ENCODE measurements at places on chromosomes 12 and 14.

DNA sequence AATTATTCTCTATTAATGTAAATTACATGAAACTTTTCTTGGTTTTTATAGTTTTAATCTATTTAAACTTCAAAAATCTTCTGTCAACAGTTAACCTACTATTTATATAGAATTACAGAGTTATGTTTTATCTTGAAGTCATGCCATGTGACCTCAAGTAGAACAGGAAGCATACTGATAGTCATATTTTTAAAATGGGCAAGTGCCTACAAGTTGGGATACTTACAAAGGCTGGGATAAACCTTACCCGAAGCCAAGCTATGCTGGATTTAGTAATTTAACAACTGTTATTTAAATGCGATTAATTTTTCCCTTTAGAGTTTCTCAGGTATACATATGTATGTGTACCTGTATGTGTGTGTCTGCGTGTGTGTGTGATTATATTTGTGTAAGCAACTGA is 266.9 kb downstream of the RASSF9 start:
- DNase-seq: no peak

DNA sequence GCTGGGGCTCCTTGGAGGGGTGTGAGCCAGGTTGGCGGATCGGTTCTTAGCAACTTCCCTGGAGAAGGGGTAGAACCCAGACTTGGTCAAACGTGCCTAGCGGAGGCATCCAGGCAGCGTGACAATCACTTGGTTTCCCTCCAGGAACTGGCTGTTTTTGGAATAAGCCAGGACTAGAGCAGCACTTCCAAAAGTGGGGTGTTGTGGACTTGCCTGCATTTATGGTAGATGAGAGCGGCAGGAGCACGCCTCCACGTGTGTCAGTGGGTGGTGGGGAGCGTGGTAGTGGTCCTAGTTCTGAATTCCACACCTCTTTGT is 2.8 kb downstream of the PRMT8 start:
- DNase-seq: no peak

GRCh38 chr14:95185033-95185766 is 27.9 kb upstream of the DICER1 start:
- DNase-seq: peak; percentile 37

- no peak for DNase-seq
Observed at GRCh38 chr12:54973556-54973955, 11.0 kb downstream of the TESPA1 start.

- DNase-seq: no peak
Observed at GRCh38 chr14:44507183-44507582, at the start of gene FSCB. TSS of gene FSCB (minus strand) at chr14:44507283. CDS start at chr14:44506987, 296 bp downstream.

DNA sequence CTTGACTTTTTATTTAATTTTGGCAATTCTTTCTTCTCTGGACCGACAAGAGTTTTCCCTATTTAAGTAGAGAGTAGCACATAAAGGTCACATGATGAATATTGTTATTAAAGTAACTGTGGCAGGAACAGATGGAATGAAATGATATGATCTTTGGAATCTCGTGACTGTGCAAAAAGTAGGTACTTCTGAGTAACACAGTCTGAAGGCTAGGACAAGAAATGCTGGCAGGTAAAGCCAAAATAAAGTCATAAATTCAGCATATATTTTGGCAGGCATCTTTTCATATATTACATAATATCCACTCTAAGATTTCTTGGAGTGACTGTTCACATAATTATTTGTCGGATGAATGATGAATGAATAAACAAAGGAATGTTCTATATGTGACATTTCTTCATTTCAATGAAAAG is 121.4 kb downstream of the EFCAB11 start:
- no peak for DNase-seq

DNA sequence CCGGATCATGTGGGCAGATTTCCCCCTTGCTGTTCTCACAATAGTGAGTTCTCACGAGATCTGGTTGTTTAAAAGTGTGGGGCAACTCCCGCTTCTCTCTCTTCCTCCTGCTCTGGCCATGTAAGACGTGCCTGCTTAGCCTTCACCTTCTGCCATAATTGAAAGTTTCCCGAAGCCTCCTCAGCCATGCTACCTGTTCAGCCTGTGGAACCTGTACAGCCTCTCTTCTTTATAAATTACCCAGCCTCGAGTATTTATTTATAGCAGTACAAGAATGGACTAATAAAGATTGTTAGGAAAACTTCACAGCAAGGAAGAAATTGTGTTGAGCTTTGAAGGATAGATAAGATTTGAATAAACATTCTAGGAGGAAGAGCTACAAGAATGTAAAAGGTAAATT is 52.1 kb downstream of the KDM5A start:
- no peak for DNase-seq

DNA sequence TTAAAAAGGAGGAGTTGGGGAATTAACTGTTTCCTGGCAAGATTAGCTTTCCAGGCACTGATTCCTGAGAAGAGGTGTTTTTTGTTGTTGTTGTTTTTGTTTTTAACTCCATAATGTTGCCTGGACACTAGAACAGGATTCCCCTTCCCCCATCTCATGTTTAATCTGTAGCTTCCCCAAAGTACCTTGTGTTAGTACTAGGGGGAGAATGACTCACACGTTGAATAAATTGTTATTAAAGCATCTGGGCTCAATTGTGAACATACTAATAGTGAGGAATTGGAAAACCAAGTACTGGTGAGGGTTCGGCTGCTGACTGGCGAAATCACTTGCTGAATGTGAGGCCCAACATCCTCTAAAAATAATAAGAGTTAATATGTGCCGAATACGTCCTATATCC is 1.3 kb upstream of the GNG2 start:
- DNase-seq: no peak

- DNase-seq: no peak
Observed at GRCh38 chr12:52903855-52904508, 894 bp downstream of the KRT8 start.

- DNase-seq: no peak
Observed at GRCh38 chr14:33120341-33120740, 181.7 kb downstream of the NPAS3 start.

GRCh38 chr12:13161172-13161571 is 35.4 kb upstream of the EMP1 start:
- DNase-seq: no peak

- DNase-seq: no peak
Observed at GRCh38 chr14:99576304-99576703, 27.7 kb downstream of the CCDC85C start.

DNA sequence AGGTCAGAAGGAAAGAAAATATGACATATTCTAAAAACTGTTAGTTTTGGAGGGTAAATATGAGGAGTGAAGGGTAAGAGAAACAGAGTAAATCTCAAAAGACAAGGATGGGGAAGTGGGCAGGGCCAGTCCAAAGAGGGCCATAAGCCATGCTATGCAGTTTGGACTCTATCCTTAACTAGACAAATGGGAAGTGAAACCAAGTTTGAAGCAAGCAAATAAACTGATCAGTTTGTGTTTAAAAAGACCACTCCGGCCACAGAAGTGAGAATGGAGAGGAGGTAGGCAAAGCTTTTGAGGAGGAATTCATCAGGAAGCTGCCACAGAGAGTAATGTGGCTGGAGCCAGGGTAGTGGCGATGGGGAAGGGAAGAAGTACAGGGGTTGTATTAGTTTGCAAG is 37.5 kb upstream of the DAAM1 start:
- no peak for DNase-seq

GRCh38 chr12:42483521-42483790 is 106.1 kb downstream of the PRICKLE1 start:
- no peak for DNase-seq

- DNase-seq: no peak
Observed at GRCh38 chr12:48454667-48455066, 17.7 kb upstream of the ANP32D start.

- no peak for DNase-seq
Observed at GRCh38 chr14:59905188-59905587, 14.8 kb upstream of the LRRC9 start.

DNA sequence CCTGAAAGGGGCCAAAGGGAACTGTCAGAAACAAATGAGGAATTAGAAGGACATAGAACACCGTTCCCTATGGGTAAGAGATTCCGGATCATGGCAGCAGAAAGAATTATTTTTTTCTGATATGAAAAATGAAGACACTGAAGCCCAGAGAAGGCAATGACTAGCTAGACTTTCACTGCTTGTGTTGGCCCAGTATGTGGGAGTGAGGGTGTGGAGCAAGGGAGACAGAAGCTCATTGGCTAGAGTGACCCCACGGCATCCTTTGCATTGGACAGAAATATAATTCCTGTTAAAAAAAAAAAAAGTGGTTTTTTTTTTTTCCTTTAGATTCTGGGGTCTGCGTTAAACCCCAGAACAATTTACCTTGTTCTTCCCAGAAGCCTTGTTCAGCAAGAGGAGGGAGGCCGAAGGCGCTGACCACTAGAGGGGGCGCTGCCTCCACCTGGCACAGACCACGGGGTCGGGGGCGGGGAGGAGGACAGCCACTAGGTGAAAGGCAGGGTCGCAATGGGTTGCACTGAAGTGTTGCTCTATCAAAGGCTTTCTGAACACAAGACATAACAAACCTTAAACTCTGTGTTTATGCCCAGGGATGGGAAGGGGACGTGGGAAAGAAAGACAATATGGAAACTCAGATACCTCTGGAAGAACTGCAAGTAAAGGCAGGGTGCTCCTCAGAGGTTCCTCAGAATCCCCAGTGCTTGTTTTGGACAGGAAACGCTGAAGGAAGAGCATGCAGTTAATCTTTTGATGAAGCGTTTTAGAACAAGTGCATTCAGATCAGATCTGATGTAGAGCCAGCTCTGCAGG is 156.8 kb downstream of the KCNA5 start:
- DNase-seq: no peak

GRCh38 chr12:24803430-24804245 is 145.3 kb downstream of the BCAT1 start:
- no peak for DNase-seq

GRCh38 chr12:45532113-45532512 is 197.4 kb upstream of the ARID2 start:
- no peak for DNase-seq

DNA sequence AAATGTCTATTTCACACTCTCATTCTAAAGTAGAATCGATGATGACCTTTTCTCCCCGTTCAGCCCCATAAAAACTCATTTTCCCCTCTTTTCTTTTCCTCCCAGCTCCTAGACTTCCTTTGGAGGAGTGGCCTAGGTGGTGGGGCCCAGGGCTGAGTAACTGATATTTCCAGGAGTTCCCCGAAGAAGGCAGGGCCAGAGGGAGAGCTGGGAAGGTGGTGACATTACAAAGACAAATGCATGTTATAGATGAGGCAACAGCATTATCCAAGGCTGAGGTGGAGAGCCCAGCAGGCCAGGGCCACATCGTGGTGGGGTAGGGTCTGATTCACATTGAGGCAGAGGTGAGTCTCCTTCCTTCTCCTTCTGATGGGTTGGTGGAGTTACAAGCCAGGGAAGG is 22.2 kb upstream of the HDAC7 start:
- DNase-seq: no peak

DNA sequence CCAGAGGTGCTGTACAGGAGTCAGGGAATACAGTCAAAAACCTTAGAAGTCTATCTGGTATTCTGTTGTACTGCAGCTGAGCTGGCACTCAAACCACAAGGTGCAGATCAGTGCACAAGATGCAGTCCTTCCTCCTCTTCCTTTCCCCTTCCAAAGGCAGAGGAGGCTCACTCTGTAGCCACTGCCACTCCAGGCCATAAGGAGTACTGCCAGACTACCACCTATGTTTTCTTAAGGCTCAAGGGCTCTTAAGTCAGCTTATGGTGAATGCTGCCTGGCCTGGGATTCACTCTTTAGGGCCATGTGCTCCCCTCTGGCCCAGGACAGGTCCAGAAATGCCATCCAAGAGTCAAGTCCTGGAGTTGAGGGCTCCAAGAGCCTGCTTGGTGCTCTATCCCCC is 200.3 kb downstream of the CRADD start:
- no peak for DNase-seq

- no peak for DNase-seq
Observed at GRCh38 chr14:23572836-23573235, 5.2 kb upstream of the AP1G2 start.

DNA sequence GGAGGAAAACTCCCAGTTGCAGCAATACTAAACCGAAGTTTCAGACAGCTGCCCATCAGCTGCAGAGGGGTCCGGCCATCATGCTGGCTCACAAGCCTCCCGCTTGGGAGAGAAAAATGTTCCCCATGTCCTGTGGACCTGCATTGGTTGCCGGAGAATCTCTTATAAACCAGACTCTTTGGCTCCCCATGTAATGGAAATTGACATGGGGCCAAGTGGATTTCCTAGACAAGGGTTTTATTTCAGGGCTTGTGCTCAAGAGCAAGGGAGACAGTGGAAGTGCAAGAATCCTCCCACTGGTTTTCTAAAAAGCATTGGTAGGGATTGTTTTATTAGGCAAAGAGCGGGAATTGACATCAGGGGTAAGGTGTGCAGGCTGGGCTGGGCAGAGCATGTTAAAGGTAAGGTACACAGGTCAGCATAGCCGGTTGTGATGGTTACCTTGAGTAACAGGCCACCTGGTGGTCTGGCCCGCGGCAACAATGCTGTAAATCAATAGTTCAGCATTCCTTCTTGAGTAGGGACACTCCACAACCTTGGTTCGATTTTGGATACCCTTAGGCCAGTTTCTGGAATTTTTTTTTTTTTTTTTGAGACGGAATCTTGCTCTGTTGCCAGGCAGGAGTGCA is 135.4 kb downstream of the UNC79 start:
- DNase-seq: no peak

GRCh38 chr14:101973356-101973755 is 9.0 kb downstream of the DYNC1H1 start:
- no peak for DNase-seq

- no peak for DNase-seq
Observed at GRCh38 chr12:111720457-111720856, 34.6 kb downstream of the ACAD10 start.

DNA sequence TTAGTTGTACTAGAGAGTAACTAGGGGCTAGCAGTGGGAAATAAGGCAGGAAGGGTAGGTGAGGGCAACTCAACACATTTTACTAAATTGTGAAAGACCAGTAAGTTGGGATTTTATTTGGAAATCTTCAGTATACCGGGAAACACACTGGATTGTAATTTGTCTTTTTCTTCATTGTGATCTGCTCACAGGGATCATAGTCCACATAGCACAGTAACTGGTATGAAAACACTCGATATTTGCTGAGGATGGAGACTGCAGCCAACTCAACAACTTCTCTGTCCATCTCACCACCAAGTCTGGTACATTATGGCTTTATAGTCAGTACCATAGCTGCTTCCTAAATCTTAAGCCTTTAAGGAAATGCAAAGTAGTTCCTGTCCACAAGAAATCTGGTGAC is 2.5 kb downstream of the SLIRP start:
- no peak for DNase-seq

GRCh38 chr14:20820063-20820904 is 17.6 kb upstream of the RNASE1 start:
- DNase-seq: no peak

DNA sequence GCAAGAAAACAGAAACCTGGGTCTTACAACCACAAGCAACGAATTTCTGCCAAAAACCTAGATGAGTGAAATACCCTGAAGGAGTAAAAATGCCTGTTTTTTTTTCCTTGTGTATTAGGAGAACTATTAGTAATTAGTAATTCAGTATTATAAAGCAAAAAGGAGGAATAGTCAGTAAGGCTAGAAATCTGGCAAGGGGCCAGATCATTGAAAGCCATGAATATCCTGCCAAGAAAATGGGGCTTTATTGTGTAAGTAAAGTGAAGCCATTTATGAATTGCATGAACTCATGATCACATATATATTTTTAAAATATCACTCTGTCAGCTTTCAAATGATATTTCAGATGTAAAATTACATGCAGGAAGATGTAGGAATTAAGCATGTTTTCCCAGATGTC is 57.9 kb downstream of the TXNDC16 start:
- no peak for DNase-seq

Data from skeletal muscle cell (primary cell).